ENCODE measurements at places on chromosomes 7 and 10. TPM values are rescaled to one million over a fixed set of nuclear protein-coding genes. Genes with fewer than 3 reads are reported as not detected.

The FEZF1 gene
- total RNA-seq = not detected

The CRHR2 gene
- total RNA-seq = not detected

The DUSP5 gene
- 4.8 TPM for total RNA-seq

The MKX gene
- total RNA-seq = 28.8 TPM

The PVRIG gene
- total RNA-seq = not detected

The C10orf67 gene
- total RNA-seq = not detected

The NANOS1 gene
- 3.8 TPM for total RNA-seq
